ENCODE measurements at places on chromosomes 6 and 20.

DNA sequence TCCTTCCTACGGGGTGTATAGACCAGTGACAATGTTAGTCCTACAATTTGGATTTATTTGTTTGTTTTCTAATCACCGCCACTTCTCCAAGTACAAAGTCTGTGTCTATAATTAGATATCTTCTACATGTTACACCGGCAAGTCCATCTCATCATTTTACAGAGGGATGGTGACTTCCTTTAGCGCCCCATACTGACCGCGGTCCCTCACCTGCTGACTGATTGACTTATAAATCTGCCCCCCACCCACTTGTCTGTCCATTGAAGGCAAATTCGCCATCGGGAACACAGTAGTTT is 8.9 kb upstream of the NR2E1 start:
- no peak for DNase-seq

GRCh38 chr20:44746367-44747165 is 901 bp downstream of the KCNK15 start:
- no peak for DNase-seq

- DNase-seq = peak; percentile 93
These were observed at the start of gene UBE3D for GRCh38 chr6:83065511-83066192. Gene UBE3D (minus strand): TSS chr6:83065841. CDS start chr6:83065718, 123 bp downstream.

DNA sequence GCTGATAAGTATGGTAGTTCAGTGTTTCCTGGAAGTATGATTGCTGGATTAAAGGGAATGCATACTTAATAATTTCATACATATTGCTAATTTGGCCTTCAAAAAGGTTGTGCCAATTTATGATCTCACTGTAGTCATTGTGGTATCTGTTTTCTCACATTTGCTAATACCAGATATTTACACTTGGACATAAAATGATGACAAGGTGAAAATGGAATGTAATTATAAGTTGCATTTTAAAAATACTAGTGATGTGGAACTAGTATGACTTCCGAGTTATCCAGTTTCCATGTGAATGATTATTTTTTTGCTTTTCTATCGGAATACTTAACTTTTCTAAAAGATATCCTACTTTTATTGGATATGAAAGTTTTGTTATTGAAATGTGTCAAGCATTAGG is 15.4 kb downstream of the RWDD1 start:
- no peak for DNase-seq

GRCh38 chr20:35912881-35913280 is 41.4 kb downstream of the SCAND1 start:
- no peak for DNase-seq

- DNase-seq = no peak
These were observed 602.8 kb upstream of the MMS22L start for GRCh38 chr6:97885828-97886227.

GRCh38 chr6:16412171-16412570 is 173.8 kb downstream of the GMPR start:
- no peak for DNase-seq

- no peak for DNase-seq
These were observed 41.8 kb upstream of the UBR2 start for GRCh38 chr6:42522036-42522435.

DNA sequence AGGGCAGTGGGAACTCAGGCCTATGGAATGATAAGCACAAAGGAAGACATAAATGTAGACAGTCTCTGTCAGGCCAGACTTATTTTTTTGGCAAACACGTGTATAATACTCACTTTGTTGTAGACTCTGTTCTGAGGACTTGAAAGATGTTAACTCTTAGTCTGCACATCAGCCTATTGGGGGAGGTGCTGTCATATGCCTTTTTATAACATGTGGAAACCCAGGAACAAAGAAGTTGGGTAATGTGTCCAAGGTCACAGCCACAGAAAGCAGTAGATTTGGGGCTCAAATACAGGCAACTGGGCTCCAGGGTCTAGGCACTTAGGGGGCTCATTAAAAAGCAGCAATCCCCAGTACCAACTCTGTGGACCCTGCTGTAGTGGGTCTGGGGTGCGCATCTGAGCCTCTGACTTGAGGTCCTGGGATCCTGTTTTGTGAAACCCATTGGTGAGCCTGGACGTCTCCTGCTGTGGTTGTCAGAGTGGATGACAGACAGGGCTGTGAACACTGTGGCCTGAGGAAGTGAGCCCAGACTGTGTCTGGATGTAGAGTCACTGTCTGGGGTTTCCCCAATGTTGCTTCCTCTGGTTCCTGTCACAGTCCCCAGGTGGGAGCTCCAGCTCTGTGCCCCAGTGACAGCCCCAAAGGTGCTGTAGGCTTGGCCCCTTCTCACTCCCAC is 50.0 kb downstream of the CDH26 start:
- DNase-seq = no peak

DNA sequence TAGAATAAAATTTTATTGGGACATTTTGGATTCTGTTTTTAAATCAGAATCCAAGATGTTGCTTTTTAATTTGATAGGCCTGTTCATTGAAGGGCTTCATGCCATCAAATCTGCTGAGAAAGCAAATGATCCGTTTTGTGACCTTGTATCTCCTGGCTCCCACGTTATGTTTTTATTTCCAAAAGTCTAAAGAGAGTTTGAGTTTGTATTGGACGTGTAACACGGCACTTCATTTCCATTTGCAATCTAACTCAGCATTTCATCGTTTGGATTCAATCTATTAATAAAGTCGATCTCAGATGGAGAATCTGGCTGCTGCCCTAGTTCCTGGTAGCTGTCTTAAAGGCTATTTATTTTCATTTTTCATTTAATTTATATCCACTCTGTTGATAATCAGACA is 17.0 kb downstream of the KIF25 start:
- DNase-seq = no peak

DNA sequence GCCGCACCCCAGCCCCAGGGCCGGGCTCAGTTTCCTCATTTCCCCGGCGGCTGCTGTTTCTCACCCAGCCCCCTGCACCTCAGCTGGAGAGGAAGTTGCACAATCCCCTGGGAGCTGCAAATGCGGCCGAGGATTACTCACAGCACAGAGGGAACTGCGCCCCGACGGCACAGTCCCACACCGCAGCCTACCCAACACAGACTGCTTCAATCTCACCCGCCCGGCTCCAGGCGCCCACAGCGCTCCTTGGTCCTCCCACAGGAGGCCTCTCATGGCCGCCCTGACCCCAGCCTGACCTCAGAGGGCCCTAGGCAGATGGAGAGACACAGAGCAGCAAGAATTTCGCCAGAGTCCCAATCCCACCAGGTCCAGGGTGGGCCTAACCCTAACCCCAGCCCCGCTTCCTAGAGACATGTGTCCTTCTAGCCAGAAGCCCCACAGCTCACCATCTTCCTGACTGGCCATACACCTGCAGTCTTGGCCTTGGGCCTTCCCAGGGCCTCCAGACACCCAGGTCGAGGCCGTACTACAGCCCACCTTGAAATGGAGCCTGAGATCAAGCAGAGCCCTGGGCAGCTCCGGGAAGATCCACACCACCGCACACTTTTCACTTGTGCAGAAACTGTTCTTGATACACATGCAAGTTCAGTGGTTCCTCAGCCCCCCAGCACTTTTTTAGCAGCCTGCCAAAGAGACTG is 11.7 kb downstream of the TFEB start:
- DNase-seq = no peak
